ENCODE measurements at places on chromosomes 13 and 19.

GRCh38 chr13:105343134-105343806, 1192.2 kb downstream of the EFNB2 start:
- DNase-seq, result no peak

DNA sequence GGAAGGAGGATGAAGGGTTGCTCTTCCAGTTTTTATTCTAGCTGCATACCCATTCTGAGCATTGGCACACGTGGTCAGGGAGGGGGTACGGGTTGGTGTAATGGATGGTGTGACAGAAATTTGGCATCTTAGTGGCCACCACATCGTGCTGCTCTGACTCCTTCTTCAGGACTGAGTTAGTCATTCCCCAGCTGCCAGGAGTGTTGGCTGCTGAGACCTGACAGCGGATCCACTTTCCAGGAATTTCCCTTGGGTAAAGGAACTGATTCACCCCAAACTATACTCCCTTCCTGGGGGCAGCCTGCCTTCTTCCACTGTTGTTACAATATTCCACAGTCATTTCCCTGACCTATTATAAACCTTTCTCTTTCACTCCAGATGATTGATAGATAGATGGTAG, 595.5 kb upstream of the KLHL1 start:
- no peak for DNase-seq

- DNase-seq, result no peak
These were observed 216.3 kb downstream of the RGCC start for GRCh38 chr13:41673640-41674039.

- no peak for DNase-seq
These were observed 70.5 kb downstream of the ZNF568 start for GRCh38 chr19:36986601-36987000.

GRCh38 chr13:48892688-48893075, 83.0 kb upstream of the FNDC3A start:
- DNase-seq, result no peak

- DNase-seq, result no peak
These were observed 23.6 kb upstream of the NDFIP2 start for GRCh38 chr13:79457390-79457789.

Measured in LoVo (cell line).